ENCODE measurements at places on chromosomes 16 and 17. TPM values are rescaled to one million over a fixed set of nuclear protein-coding genes. Genes with fewer than 3 reads are reported as not detected.

The NPIPA7 gene
- polyA plus RNA-seq = 8.1 TPM

The MYCBPAP gene
- polyA plus RNA-seq = 0.61 TPM

The PLSCR3 gene
- 39.1 TPM for polyA plus RNA-seq

The KRTAP3-1 gene
- polyA plus RNA-seq = not detected

The TCAP gene
- polyA plus RNA-seq = 2.1 TPM

The PIPOX gene
- 12.4 TPM for polyA plus RNA-seq

The UTS2R gene
- not detected for polyA plus RNA-seq

The ENO3 gene
- 5.5 TPM for polyA plus RNA-seq

The ALOX15 gene
- not detected for polyA plus RNA-seq

The ACSM2A gene
- not detected for polyA plus RNA-seq

The RAI1 gene
- 22.1 TPM for polyA plus RNA-seq

The KRTAP3-3 gene
- polyA plus RNA-seq = not detected

The ODAD4 gene
- polyA plus RNA-seq = 6.2 TPM

The KRT24 gene
- polyA plus RNA-seq = not detected

The CLEC10A gene
- polyA plus RNA-seq = not detected

The TRIM72 gene
- polyA plus RNA-seq = 0.14 TPM

The AHSP gene
- polyA plus RNA-seq = not detected

The MYH13 gene
- not detected for polyA plus RNA-seq

The HOXB6 gene
- 31.9 TPM for polyA plus RNA-seq
